Cardiac fibroblast (primary cell): ENCODE measurements at places on chromosomes 6 and 20.
A peak's percentile ranks its signal among the peaks of the same experiment; 100 is the strongest.

DNA sequence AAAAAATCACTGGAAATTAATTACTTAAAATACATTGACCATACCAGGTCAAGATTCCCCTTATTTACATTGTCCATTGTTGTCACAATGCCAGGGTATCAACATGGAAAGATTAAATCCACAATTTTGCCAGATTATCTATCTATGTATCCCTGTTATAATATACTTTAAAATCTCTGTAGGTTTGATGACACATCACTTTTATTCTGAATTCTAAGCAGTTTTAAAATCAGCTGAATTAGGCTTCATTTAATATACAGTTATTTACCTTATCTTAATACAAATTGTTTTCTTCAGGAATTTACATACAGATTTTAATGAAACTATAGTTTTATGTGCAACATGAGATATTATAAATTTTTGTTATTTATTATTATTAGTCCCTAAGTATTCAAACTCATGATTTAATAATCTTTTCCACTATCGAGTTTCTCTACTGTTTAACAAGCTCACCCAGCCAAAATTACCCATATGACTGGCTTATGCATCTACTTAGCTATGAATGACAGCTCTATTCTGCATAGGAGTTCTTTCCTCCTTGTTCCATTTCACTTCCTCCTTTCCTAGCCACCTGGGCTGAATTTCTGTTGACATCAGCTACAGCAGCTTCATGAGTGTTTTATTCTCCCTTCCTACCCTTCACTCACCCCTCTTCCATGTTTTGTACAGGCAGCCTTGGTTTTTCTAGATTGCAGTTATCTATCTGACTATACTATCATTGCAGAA, 654.2 kb upstream of the MAP3K7 start:
- no peak for DNase-seq

GRCh38 chr6:31624070-31624469, 3.6 kb downstream of the PRRC2A start:
- DNase-seq, result no peak

GRCh38 chr20:6582449-6582848, 185.0 kb upstream of the BMP2 start:
- DNase-seq, result no peak

GRCh38 chr6:154614641-154615040, 104.2 kb upstream of the CNKSR3 start:
- DNase-seq, result no peak

GRCh38 chr6:38495922-38496635, 143.7 kb downstream of the BTBD9 start:
- DNase-seq, result no peak

- DNase-seq, result peak; percentile 61
Observed at GRCh38 chr20:44460795-44461141, 14.9 kb upstream of the TTPAL start.

DNA sequence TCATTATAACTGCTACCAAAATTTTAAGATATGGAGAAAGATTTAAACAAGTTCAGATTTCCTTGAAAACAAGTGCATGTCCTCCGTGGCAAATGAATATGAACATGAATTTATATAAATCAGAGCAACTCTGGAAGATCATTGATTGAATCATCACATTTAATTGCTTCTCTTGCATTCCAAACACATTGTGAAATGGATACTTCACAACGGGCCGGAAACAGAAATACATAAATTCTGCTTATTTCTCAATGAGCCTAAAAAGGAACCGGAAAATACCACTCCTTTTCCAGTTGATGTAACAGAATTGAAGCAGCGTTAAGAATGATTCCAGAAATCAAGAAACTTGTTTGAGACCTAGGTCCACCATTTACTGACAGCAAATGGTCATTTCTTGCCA, 134.6 kb upstream of the BTN3A2 start:
- no peak for DNase-seq

DNA sequence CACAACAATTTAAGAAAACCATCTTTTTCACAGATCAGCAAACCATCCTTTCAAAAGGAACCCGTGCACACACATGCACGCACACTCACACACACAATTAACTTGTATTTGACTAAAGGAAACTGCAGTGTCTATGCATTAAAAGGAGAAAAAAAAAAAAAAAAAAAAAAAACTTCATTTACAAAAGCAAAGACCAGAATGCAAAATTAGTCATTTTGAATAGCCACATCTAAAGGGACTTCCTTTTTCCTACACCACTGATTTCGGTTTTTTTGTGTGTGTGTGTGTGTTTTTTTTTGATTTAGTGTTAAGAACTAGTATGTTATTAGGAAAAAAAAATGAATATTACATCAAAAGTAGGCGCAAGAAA, 6.3 kb downstream of the ZMYND8 start:
- DNase-seq, result no peak

GRCh38 chr6:124076336-124077048, 272.8 kb downstream of the NKAIN2 start:
- no peak for DNase-seq

GRCh38 chr20:38658879-38659596, 57.4 kb downstream of the ARHGAP40 start:
- DNase-seq, result peak; percentile 18

DNA sequence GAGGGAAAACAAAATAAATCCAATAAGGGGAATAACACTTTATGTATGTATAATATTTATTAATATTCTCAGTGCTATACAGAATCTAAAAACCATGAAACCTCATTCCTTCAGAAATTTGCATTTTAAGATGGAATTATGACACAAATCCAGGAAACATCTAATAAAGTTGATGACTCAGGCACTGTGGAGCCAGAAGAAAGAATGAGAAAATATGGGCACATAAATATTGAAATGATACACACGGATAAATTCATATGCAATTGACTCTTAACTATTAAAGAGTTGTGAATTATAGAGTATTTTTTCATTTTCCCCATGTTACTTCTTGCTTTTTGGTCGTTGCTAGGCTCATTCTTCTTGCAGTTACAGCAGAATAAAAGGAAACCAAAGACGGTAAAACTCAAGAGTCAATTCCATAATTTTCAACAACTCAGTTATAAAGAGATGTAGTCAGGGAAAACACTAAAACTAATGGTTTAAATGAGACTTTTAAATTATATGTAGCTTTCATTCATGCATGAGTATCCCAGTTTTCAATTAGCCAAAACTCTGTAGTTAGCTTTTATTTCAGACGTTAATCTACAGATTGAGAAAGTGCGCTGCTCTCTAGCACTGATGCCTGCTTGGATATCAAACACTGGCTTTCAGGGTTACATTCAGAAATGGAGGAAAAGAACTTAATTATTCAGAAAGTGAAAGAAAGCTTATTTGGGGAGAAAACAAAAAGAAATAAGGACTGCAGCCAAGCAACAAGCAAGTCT, 95.4 kb downstream of the ADGRB3 start:
- DNase-seq, result no peak

- peak; percentile 18 for DNase-seq
Observed at GRCh38 chr6:141077355-141078333, 1055.1 kb upstream of the GJE1 start.

GRCh38 chr6:79034865-79035264, 43.2 kb downstream of the PHIP start:
- DNase-seq, result peak; percentile 14

- no peak for DNase-seq
Observed at GRCh38 chr6:11828262-11828870, 49.8 kb upstream of the ADTRP start.

DNA sequence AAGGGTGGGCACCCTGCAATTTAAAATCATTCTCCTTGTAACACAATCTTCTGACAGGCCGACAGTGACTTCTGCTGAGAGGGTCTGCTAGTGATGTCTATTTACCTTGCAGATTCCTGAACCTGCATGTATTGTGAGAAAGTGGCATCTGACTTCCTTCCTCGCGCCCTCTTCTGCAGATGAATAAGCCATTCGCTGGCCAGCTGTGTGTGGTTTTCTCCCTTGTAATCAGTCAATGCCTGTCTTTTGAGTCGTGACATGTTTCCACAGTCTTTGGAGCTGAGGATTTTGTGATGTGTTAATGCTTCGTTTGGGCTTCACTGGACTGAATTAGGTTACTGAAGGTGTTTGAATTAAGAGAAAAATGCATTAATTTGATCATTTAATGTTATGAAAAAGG, 125.3 kb downstream of the GRM1 start:
- no peak for DNase-seq

DNA sequence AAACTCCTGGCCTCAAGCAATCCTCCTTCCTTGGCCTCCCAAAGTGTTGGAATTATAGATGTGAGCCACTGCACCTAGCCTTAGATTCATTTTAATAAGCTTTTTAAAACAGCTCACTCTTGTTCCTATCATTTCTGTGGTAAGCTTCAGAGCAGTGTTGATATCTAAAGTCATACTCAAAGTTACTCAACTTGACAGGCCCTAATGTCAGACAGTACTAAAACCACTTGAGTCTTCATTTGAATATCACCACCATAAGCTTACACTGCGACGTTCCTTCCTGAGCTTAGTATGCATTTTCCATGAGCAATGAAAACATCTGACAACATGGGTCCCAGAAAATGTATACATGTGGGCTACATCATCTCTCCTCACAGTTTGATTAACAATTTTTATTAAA, 6.0 kb downstream of the FUCA2 start:
- no peak for DNase-seq

DNA sequence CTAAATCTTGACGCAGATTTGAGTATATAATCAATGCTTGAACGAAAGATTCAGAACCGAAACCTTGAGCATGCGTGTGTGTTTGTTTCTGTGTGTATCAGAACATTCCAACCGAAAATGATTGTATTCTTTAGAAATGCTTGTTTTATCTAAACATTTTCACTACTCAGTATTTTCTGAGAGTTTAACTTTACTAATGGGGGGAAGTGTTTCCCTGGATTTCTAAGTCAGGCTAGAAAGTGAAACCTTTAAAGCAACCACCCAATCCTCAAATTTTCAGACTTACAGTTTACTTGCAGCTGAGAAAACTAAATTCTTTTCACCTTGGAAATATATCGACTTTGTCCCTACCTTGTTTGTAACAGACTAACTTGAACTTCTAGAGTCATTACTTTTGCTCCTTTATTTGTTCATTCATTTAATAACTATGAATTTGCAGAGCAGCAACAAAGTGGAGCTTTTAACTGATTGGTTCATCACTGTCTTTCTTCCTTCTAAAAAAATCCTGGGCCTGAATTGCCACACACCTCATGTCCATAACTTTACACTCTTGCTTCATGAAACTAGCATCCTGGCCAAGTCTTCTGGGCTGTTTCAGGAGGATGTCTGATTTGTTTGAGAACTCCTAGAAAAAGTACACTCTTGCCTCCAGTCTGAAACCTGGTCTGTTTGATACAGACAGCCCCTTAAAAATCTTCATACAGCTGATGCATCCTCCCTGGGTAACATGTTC, 77.8 kb upstream of the XRN2 start:
- DNase-seq, result peak; percentile 35

- DNase-seq, result no peak
Observed at GRCh38 chr6:34562350-34562749, 6.2 kb upstream of the SPDEF start.

GRCh38 chr6:106167096-106167814, 81.1 kb downstream of the PRDM1 start:
- no peak for DNase-seq

DNA sequence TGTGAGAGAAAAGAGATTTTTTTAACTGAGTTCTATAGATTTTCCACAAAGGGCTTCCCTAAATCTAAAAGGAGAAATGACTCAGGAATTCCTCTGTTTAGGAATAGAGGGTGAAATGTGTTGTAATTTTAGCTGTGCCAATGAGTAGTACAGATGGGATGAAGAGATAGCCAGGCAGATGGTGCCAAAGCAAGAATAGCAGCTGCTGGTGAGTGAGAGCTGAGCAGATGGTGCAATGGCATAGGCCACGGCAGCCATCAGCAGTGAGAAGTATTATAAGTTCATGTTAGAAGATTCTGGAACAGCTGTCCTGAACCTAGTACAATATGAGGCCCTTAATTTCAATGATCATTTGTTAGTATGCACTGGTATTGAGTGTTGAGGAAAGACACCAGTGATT, 40.2 kb upstream of the CRISP1 start:
- no peak for DNase-seq

DNA sequence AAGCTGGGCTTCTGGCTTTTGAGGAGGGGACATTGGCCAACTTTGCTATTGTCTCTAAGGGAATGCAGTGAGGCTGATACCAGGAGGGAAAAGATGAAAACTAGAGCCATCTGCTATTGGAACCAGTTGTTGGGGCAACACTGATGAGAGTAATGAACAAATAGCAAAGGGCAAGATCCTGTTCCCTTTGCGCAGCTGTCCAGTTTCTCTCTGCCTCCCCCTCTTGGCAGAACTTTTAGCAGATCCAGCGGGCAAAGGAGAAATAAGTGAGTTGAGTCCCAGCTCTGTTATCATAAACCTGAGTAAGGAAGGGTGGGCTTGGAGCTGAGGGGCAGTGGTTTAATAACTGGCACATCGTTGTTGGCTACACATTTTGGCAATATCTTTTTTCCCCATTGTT, 126.8 kb downstream of the AKAP7 start:
- no peak for DNase-seq

- DNase-seq, result no peak
Observed at GRCh38 chr20:40494248-40494647, 194.8 kb downstream of the MAFB start.

DNA sequence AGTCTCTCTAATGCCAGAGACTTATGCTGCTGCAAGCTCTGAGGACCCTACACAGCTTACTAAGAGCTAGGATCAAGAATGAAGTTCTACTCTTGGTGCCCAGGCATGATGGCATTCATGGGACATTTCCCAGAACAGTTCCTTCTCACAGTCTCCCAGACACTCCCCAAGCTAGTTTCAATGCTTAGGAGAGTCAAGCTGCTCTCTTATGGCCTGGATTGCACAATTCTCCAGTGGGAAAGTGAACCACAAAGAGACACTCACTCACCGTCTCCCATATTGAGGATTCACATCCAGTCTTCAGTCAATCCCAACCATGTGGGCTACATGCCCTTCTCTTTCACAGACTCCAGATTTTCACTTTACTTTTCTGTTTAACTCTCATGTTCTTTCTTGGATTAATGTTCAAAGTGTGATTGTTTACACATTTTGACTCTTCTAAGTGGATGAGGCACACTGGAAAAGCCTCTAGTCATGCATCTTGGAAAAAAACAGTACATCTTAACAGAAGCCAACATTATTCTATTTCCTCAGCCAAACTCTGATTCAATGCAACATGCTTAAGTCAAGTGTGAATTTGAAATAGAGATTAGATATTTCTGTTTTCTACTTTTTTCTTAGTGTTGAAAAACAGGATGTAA, 447.8 kb upstream of the BTBD3 start:
- peak; percentile 47 for DNase-seq

- DNase-seq, result peak; percentile 18
Observed at GRCh38 chr6:25330796-25331685, 51.9 kb downstream of the CARMIL1 start.

DNA sequence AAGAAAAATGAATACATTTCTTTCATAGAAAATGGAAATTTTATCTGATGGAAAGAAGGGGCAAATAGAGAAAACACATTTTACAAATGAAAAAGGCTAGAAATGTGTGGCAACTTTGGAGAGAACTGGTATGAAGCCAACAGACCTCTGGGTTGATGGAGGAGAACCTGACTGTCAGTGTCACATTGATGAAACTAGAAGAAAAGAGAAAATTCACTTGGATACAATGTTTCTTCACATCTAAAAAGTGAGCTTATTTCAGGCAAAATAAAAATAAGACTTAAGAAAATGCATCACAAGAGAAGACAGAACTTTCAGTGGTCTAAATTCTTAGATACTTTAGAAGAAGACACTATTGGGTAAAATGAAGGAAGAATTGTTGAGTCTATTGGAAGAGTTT, at the start of gene OR12D2:
Gene OR12D2 (plus strand): TSS at position 301 of the 400 bp plus-strand sequence. CDS start 1,069 bp downstream, outside the sequence.
- no peak for DNase-seq
